ENCODE measurements at places on chromosomes 16 and 17.

- no peak for DNase-seq
These were observed 7.7 kb downstream of the IRX6 start for GRCh38 chr16:55331648-55332185.

DNA sequence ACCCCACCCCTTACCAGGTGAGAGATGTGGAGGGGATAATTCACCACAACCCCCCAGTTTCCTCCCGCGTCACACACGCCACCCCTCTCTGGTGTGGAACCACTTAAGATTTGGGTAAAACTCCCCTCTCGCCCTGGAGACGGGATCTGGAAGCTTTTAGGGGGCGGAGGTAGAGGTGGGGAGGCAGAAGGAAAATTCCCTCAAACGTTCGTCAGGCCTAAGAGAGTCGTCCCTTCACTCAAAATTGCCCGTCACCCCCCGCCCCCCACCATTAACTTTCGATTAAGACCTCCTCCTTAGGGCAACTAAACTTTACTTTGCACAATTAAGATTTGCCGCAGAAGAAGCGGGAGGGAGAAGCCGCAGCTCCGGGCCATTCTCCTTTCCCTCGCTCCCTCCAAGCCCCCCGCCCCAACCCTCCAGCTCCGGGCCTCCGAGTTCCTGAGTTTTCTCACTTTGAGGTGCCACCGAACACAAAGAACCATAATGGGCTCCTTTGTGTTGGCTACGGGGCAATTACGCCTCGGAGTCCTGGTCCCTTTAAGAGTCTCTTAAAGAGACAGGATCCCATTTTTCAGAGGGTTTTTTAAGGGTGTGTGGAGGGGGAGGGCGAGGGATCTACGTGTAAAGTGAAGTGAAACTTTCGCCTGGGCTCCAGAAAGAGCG lies 985 bp upstream of the FZD2 start:
- peak; percentile 23 for DNase-seq

DNA sequence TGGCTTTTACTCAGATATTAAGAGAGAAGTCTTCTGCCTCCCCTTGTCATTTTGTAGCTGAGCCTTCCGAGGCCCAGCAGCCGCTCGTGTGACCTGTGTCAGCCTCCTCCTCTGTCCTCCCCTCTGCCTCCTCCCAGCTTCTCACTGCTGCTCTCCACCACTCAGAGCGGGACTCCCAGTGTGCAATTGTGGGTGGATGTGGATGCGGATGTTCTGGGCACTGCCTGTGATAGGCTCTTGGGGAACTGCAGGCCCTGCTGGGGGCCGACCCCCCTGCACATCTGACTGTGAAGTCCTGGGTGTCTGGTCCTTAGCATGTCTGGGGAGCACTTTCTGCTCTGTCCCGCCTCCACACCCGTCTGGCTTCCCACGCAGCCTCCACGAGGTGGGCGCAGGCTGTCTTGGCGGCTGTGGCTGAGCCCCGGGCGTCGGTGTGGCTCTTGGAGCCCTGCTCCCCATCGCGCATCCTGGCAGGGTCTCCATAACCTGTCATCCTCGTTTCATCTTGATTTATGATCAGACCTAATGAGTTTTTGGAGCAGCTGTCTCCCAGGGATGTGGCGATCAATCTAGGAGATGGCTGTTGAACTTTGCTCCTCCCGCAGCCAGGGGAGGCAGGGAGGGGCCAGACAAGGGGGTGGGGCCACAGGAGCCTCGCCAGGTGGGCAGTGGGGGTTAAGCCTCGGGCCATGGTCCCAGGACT lies 28.1 kb downstream of the GRIN2C start:
- DNase-seq, result no peak

DNA sequence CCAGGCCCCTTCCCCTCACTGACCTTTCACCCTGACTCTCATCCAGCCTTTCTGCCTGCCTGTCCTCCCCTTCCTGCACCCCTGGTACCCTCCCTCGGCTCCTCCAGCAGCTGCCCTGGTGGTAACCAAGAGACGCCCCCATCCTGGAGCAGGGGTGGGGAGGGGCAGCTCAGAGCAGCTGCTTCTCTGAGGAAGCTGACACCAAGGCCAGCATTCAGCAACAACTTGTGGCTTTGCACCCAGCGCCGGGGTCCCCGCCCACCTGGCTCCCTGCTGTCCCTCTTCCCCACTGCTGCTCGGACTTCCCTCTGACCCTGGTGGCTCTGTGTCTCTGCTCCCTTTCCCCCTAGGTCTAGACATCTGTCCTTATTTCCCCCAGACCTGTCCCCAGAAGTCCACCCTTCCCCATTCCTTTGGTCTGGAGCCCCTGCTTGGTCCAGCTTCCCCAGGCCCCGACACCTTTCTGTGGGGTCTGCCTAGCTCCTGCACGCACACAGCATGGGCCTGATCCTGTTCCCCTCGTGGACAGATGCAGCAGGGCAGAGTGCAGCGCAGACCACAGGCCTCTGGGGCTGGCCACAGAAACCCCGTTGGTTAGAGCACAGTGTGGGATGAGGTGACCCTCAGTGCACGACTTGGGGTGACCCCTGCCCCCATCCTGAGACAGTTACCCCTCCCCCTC lies 1.2 kb upstream of the ATP2A1 start:
- no peak for DNase-seq

DNA sequence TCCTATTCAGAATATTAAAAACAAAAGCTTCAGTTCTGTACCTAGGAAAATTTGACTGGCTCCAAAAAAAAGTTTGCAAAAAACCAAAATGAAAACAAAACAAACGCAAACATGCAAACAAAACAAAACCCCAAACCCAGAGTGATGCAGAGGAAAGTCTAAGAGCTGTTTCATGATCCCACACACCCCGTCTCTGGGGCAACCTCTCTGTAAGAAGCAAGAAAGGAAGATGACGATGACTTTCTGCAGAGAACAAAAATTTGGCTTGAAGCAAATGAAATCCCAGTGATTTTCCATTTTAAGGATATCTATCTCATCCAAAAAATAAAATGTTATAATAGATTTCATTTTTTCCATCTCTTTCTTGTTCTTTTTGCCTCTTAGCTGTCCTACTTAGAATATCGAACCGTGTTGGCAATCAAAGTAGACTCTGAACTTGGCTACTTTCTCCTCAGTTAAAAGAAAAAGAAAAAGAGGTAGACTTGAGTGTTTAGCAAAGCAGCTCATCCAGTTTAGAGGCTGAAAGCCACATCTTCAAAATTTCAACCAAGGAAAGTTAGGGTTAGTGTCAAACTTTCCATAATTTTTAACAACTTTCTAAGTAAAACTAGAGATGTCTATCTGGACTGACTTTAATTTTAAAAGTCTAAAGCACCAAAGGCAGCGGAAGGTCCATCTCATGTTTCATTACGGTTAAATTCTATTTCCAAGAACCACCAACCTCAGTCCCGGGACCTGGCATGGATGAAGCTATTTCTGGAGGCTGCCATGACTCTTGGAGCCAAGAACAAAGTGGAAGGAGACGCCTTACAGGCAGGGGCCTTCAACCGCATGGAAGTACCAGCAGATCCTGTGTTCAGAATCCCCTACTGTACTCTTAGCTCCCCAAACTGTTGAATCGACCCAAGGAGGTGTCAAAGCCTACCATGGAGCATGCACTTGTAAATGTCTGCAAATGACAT lies 180.8 kb downstream of the XYLT1 start:
- DNase-seq, result no peak

GRCh38 chr17:76252040-76252954 lies 12.0 kb upstream of the RNF157 start:
- DNase-seq, result peak; percentile 46

DNA sequence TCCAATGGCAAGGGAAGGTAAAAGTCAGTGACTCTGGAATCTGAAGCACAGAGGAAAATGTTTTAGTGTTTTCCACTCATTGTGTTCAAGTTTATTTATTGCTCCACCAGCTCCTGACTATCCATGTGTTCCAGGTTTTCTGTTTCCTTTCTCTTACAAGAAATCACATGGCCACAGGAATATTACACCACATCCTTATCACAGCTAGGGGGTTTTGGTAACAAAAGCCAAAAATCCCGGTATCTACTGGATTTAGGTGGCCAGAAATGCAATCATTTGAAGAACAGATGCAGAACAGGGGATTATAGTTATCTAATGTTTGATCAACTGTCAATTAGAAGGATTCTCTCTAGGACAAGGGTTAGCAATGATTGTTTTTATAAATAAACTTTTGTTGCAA lies 47.9 kb downstream of the STH start:
- DNase-seq, result no peak

DNA sequence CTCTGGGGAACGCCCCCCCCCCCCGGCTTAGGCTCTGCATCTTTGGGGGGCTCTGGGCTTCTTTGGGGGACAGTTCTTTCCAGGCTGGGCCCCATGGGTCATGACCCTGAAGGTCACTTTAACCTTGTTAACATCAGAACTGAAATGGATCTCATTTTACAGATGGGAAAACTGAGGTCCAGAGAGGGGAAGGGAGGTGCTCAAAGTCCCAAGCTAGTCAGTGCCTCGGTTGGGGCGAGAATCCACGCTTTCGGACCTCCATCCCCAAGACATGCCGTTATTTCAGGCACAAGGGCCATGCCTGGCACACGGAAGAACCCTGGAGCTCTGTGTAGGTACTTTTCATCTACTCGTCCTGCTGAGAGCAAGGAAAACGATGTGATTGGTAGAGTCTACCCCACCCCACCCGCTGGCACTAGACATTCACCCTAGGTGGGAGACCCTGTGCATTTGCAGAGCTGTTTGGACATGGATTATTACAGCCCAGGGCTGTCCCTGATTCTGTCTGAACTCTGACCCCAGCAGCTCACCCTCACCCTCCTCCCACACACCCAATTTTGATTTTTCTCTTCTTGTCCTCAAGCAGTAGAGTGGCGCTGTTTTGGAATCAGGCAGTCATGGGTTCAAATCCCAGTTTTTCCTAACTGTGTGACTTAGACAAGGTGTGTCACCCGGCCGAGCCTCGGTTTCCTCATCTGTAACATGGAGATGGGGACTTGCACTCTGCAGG lies 155.1 kb upstream of the CDC42EP4 start:
- no peak for DNase-seq

DNA sequence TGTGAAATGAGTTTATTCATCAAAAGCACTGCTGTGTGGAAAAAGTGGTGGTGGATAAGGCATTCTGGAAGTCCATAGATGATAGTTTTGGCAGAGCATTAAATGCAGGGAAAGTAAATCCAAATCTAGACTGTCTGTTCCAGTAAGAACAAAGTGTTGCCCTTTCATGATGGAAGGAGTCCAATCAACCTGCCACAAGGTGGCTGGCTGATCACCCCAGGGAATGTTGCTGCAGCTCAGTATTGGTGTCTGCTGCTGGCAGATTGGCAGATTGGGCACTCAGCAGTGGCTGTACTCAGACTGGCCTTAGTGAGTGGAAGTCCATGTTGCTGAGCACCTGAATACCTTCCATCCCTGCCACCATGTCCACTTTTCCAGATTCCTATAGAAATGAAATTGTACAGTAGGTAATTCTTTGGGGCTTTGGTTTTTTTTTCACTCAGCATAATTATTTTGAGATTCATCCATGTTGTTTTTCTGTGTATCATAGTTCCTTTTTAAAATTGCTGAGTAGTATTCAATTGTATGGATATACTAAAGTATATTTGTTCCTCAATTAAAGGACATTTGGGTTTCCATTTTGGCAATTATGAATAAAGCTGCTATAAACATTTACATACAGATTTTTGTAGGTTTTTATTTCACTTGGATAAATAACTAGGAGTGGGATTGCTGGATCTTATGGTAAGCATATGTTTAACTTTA lies 14.3 kb downstream of the DYNLL2 start:
- no peak for DNase-seq

- no peak for DNase-seq
These were observed 20.9 kb downstream of the SPACA3 start for GRCh38 chr17:33012522-33013033.
